Muscle of arm (tissue), 14 donors: ENCODE measurements at places on chromosomes 6 and 20. TPM values are rescaled to one million over a fixed set of nuclear protein-coding genes. Genes with fewer than 3 reads are reported as not detected.

Gene FOXQ1
- 0.90 TPM for polyA plus RNA-seq

Gene CBLN4
- polyA plus RNA-seq: 0.52 TPM

- DNase-seq: no peak
These were observed 55.8 kb downstream of the CDH4 start for GRCh38 chr20:61307686-61308476.

- DNase-seq: no peak
These were observed 230.8 kb downstream of the EYA2 start for GRCh38 chr20:47125508-47125757.

- DNase-seq: peak; percentile 38
These were observed 124.0 kb downstream of the TOX2 start for GRCh38 chr20:44038681-44039123.

- no peak for DNase-seq
These were observed 379.5 kb upstream of the SULF2 start for GRCh38 chr20:48164566-48165400.
